ENCODE measurements at places on chromosomes 7 and 10.

DNA sequence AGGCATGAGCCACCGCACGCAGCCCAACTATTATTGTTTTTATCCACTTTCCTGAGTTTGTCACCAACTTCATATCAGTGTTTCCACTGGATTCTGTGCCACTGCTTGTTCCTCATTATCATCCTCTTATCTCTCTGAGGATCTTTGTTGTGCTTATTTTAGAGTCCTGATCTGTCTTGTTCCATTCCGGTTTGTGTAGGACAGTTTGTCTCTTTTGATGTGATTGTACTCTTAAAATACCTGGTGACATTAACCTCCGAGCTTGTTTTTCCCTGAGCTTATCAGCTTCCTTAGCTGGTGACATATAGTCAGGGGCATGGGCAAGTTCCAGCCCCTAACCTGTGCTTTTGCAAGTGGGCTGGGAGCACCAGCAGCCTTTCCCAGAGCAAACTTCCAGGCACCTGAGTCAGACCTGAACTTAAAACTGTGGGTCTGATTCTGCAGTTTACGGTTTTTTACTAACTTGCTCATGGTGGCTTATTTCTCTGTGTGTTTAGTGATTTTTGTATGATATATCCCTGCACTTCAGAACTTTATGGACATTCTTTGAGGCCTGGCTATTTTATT is 23.1 kb upstream of the FMC1 start:
- DNase-seq, result no peak

DNA sequence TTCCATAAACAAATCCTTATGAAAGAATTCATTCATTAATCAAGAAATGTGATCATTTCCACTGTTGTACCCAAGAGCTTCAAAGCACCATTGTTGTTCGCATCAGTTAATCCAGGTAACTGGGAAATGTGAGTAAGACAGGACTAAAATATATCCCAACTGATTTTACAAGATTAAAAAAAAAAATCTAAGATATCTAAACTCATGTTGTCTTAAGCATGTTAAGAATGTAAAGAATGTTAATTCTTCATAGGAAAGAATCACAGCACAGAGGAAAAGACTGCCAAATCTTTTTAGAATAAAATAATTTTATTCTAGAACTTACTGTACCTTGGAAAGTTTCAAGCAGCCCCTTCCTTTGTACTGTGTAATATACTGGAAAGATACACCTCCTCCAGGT is 16.4 kb downstream of the FZD1 start:
- DNase-seq, result no peak

GRCh38 chr10:133294189-133294588 is 14.5 kb downstream of the TUBGCP2 start:
- DNase-seq, result no peak

- no peak for DNase-seq
These were observed 10.4 kb downstream of the CUL2 start for GRCh38 chr10:35079763-35080162.

GRCh38 chr10:515674-516073 is 173.8 kb downstream of the DIP2C start:
- no peak for DNase-seq

DNA sequence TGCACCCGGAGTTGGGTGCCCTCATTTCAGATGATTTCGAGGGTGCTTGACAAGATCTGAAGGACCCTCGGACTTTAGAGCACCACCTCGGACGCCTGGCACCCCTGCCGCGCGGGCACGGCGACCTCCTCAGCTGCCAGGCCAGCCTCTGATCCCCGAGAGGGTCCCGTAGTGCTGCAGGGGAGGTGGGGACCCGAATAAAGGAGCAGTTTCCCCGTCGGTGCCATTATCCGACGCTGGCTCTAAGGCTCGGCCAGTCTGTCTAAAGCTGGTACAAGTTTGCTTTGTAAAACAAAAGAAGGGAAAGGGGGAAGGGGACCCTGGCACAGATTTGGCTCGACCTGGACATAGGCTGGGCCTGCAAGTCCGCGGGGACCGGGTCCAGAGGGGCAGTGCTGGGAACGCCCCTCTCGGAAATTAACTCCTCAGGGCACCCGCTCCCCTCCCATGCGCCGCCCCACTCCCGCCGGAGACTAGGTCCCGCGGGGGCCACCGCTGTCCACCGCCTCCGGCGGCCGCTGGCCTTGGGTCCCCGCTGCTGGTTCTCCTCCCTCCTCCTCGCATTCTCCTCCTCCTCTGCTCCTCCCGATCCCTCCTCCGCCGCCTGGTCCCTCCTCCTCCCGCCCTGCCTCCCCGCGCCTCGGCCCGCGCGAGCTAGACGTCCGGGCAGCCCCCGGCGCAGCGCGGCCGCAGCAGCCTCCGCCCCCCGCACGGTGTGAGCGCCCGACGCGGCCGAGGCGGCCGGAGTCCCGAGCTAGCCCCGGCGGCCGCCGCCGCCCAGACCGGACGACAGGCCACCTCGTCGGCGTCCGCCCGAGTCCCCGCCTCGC is at the start of gene EGFR:
Gene EGFR (plus strand): TSS at position 657 of the 830 bp plus-strand sequence. CDS start 261 bp downstream, outside the sequence.
- DNase-seq, result peak; percentile 16

GRCh38 chr10:44043646-44044375 is 341.1 kb downstream of the CXCL12 start:
- DNase-seq, result no peak

Data from NCI-H1092 treated with DMSO at 0.1 percent for 48 hours (cell line).